ENCODE measurements at places on chromosomes 16 and 17. TPM values are rescaled to one million over a fixed set of nuclear protein-coding genes. Genes with fewer than 3 reads are reported as not detected.

DNA sequence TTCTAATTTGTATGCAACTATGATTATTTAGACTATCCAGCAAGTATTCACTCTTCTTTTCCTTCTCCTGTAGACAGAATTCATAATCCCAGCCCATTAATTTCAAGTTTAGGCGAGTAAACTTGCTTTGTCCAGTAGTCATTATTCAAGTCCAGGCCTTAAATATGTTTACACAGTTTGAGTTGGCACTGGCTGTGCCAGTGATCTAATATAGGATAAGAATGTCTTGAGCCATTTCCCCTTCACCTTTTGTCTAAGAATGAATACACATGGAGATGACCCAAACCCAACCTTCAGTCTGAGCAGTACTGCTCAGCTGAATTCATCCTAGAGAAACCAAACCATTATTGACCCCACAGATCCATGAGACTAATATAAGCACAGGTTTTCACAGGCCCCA lies 930.4 kb upstream of the CDH8 start:
- no peak for DNase-seq

The NKD1 gene
- total RNA-seq, result not detected

DNA sequence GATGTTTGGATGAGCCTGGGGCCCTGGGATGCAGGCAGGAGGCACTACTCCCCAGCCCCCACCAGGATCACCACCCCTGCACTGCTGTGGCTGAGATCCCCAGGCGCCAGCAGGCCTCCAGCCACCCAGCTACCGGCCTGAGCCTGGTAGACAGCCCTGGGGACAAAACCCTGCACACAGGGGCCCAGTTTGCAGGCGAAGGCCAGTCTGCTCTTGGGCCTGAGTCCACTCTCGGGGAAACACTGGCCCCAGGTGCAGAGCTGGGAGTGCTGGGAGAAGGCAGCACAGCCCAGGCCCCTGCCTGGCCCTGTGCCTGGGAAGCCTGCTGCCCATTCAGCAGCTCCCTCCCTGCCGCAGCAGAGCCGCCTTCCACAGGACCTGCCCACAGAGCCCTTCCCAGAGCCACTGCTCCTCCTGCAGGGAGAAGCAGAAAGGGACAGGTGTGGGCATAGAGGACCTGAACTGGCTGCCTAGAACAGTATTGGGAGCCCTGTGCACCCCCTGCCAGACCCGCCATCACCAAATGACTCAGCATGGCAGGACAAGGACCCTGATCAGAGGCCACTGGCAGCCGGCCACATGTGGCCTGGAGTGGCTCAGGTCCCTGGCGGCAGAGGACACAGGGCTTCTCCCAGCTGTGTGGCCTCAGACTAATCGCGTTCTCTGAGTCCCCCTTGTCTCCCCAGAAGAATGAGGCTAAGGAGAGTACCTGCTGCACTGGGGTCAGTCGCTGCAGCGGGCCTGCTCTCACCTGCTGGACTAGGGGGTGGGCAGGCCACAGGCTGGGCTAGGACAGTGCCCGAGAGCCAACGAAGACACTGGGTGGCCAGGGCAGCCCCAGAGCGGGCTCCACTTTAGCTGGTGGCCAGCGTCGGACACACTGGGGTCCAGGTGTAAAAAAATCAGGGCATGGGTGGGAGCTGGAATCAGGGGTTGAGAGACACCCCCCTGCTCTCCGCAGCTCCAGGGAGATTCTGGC lies 10.7 kb downstream of the MSRB1 start:
- no peak for DNase-seq

The TPPP3 gene
- 0.54 TPM for total RNA-seq

Measured in IMR-90 (cell line).